ENCODE measurements at places on chromosomes 13 and 19.

- no peak for DNase-seq
These were observed 7.4 kb upstream of the CYP4F3 start for GRCh38 chr19:15633082-15633835.

GRCh38 chr19:771332-771785 is 20.4 kb downstream of the MISP start:
- DNase-seq: no peak

GRCh38 chr19:29952177-29952576 is 10.1 kb downstream of the URI1 start:
- no peak for DNase-seq

DNA sequence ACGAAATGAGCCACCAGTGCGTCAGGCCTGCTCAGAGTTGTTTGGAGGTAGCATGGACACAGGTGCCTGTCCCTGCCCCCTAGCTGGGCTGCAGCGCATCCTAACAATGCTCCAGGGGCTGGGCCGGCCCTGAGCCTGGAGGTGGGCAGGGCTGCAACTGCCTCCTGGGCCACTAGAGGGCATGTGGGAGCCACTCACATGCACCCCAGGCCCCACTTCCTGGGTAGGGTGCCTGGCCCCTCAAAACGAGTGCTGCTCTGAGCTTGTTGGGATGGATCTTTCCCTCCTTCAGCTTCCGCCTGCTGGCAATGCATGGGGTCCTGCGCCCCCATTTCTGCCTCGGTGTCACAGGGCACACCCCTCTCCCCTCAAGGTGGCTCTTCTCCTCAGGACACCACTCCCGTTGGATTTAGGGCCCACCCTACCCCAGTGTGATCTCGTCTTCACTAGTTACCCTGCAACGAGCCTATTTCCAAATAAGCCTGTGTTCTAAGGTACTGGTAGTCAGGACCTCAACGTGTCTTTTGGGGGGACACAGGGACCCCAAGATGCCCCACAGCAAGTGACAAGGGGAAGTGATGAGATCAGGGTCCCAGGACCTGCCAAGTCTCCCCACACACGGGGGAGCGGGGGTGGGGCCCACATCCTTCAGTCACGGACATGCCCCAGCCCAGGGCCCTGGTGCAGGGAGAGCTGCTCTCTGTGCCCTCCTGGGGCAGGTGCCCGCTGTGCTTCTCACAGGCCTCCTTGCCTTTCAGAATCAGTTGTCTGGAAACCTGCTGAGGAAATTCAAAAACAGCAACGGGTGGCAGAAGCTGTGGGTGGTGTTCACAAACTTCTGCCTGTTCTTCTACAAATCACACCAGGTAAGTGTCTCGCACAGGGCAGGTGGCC is 131.3 kb downstream of the STK24 start:
- peak; percentile 52 for DNase-seq

DNA sequence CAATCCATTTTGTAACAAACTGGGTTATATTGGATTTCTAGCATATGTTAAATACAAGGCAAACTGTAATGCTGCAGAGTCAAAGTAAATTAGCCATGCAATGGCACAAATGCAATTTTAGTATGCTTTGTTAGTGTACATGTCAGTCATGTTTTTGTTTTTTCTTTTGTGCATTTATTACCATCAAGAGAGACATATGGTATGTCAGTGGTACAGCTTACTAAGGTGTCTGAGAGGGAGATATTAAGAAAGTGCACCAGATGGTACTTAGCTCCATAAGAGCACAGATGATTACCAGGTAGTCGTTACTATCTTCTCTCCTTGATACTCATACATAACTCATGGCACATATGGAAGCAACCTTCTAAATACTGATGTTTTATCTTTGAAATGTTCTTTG is 550.3 kb downstream of the GPC5 start:
- DNase-seq: no peak

DNA sequence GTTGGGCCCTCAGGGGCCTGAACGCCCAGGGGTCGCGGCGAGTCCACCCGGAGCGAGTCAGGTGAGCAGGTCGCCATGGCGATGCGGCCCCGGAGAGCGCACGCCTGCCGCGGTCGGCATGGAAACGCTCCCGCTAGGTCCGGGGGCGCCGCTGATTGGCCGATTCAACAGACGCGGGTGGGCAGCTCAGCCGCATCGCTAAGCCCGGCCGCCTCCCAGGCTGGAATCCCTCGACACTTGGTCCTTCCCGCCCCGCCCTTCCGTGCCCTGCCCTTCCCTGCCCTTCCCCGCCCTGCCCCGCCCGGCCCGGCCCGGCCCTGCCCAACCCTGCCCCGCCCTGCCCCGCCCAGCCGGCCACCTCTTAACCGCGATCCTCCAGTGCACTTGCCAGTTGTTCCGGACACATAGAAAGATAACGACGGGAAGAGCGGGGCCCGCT is at the start of gene CCNA1:
Gene CCNA1 (plus strand): TSS at position 390 of the 439 bp plus-strand sequence. CDS start 562 bp downstream, outside the sequence.
- no peak for DNase-seq

DNA sequence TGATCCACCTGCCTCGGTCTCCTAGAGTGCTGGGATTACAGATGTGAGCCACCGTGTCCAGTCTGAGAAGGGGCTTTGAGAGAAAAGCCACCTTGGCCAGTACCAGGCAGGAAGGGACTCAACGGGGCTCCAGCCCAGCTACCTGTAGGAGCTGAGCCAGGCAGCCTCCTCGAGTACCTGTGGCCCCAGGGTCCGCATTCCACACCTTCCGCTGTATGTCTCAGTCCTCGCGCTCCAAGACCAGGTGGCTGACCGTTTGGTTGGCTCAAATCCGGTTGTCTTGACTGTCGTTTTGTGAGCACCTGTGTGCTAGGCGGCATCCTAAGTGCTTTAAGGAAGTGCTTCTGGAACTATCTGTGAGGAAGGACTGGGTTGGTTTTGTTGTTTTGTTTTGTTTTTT is 16.2 kb downstream of the MARK4 start:
- DNase-seq: no peak

DNA sequence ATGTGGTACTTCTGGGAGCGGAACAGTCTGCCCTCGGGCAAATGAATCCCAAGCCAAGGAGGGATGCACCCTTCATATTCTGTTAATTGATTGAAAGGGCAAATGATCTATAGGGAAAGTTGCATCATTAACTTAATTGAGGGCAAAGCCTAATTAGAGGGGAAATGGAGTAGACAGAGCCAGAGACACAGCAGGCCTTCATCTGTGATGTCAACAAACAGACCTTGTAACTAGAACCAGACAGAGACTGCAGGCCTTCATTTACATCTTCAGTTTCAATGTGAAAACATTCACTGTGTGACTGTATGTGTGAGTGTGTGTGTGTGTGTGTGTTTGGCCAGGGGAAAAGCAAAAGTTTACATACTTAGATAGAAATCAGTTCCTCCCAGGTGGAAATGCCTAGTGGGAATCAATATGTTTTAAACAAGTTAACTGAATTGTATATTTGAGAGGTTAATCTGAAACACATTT is 126.4 kb downstream of the SPRY2 start:
- DNase-seq: no peak

- DNase-seq: no peak
These were observed 1.2 kb downstream of the KCNRG start for GRCh38 chr13:50016444-50016843.

DNA sequence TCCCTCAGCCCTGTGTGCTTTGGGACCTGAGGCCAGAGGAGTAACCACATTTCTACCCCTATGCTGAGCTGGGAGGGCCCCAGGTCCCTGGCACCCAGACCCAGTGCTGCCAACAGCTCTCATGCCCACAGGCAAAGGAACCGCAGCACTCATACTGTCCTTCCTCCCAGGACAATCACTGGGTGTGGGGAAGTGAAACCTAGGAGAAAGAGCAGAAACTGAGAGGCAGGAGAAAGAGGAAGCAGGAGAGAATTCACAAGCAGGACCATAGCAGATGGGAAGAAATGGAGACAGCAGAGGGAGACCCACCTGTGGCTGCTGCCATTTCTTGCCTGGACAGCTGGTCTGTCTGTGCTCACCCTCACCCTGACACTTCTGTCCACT is 18.9 kb downstream of the CCDC97 start:
- no peak for DNase-seq

DNA sequence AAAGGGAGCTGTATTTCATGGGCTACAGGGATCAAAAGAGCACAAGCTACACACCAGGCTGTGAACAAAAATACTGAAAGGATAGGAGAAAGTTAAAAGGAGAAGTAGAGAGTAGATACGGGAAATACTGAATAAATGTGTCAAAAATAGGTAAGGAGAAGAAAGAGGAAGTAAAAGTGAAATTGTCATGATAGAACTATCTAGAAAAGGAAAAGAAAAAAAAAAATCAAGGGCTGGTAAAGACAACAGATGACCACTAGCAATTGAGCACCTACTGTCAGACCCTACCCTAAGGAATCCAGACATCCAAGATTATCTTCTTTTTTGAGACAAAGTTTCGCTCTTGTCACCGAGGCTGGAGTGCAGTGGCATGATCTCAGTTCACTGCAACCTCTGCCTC is 4.8 kb downstream of the RUBCNL start:
- DNase-seq: no peak

- no peak for DNase-seq
These were observed 635.7 kb downstream of the UQCRFS1 start for GRCh38 chr19:28577233-28577632.

GRCh38 chr19:55165952-55166529 is 372 bp downstream of the DNAAF3 start:
- DNase-seq: no peak

GRCh38 chr19:29260477-29261317 is 47.7 kb upstream of the UQCRFS1 start:
- no peak for DNase-seq

DNA sequence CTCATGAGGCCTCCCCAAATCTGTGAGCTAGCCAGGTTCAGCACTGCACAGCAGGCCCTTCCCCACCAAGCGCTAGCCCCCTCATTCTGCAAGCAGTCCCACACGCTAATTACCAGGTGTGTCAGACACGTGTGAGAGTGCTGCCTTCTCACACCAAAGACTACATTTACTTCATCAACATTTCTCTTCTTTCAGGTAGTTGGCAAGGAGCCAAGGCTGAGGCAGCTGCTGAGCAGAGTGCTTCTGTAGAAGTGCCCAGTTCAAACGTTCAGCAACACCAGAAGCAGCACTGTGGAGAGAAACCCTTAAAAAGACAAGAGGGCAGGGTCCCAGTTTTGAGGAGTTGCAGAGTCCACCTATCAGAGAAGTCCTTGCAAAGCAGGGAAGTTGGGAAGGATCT is 6.4 kb downstream of the ZNF773 start:
- DNase-seq: no peak

DNA sequence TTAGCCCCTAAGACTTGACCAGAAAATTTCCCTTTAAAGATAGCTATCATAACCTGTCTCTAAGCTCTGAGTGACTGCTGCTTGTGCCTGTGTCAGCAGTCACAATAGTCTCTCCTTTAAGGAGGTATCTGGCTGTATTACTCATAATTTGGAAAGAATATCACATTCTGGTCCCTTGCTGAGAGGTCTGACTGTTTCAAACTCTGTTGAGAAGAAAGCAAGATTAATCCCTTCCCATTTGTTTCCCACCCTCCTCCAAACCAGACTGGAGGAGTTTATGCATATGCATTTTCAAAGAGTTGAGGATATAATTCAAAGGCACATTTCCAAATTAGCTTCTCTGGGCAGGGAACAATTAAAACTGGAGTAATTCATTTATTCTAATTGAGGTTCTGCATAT is 2.3 kb downstream of the HTR2A start:
- no peak for DNase-seq

GRCh38 chr13:66895780-66896179 is 334.4 kb downstream of the PCDH9 start:
- no peak for DNase-seq

- no peak for DNase-seq
These were observed 101.0 kb upstream of the SPRY2 start for GRCh38 chr13:80441968-80442367.

DNA sequence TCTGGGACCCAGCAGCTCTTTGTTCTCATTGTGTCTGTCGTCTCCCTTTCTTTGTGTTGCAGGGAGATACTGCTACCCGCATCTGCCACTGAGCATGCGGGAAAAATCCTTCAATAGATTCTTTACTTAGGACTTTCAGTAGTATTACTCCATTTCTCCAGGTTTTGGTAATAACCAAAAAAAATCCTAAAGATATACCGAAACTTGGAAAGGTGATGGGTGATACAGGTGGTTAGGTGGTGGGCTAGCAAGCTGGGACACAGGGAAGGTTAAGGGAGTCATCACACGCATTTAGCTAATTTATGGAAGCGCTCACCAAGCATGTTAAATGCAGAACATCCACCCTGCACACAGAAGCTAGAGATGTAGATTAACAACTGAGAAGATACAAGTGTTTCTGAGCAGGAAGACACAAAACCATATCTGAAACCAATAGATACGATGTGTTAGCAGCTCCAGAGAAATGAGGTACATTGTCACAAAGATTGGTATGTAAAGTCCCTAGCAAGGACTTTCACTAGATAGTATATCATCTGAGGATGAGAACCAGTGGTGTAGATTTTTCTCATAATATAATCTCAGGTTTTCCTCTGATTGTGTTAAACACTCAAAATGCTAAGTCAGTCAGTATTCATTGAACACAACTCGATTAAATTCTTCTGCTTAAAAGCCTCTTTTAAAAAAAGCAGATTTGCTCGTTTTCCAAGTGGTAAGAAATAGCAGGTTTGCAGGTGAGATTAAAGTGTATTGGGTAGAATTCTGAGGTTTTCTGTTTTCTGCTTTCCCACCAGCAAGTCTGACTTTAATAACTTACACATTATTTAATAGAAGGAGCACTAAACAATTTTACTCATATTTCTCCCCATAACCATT is 1.2 kb upstream of the SLAIN1 start:
- DNase-seq: no peak

DNA sequence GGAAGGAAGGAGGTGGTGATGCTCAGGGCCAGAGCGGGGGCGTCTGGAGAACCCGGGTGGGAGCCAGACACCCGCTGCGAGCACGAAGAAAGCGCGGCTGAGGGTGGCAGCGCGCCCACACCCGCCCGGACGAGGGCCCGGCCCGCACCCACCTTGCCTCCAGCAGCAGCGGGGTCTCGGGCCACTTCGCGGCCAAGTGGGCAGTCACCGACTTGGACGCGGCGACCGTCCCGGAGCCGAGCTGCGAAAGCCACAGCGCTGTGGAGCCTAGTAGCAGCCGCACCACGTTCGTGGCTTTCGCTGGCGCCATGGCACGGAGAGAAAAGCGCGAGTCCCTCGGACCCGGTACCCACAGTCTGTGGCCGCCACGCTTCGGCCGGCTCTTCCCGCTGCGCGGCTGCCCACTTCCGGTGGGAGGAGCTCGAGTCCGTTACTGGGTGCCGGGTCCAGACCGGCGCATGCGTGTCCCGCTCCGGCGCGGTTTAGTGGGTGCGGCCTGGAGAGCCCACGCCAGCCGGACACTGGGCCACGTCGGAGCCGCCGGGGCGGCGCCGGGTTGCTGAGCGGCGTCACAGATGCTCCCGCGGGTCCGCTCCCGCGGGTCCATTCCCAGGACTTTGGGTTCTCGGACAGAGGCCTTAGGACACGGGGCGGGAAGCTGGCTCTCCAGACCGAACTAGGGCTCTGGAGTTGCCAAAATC is at the start of gene UGGT2:
Gene UGGT2 (minus strand): TSS at position 399 of the 701 bp plus-strand sequence. CDS start 89 bp downstream, at position 310.
- no peak for DNase-seq

GRCh38 chr19:34838248-34838647 is 65.2 kb upstream of the ZNF599 start:
- DNase-seq: no peak

GRCh38 chr19:45733160-45733810 is at the start of gene MEIOSIN:
TSS of gene MEIOSIN (plus strand) at chr19:45733439. CDS start at chr19:45735377, 1,938 bp downstream.
- DNase-seq: no peak

All from stimulated activated CD4-positive, alpha-beta T cell treated with anti-CD3 and anti-CD28 coated beads, TNF-alpha, amount 100 ng/mL, for 48 hours (primary cell).